ENCODE measurements at places on chromosomes 5 and 9.

DNA sequence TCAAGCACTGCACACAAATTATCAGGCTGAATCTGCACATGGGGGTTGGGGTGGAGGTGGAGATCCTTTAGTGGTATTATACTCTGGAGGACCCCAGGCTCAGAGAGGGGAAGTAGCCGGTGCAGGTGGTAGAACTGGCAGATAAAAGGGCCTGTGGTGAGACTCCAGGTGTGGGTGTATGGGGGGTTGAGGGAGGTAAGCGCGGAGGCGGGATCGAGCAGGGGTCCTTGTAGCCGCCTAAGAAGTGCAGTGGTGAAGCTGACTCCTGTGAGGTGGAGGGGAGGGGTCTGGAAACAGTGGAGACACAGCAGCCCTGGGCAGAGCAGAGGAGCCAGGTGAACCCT is 841 bp downstream of the ACSL6 start:
- peaks cover 18% of the 10 kb centered on the region for H3K27me3 ChIP-seq
- no peak for DNase-seq
- H3K36me3 ChIP-seq, result no peaks in the 10 kb centered on the region
- no peak overlapping the region for H3K27ac ChIP-seq
- H3K4me1 ChIP-seq, result peaks cover 12% of the 10 kb centered on the region

- H3K36me3 ChIP-seq, result no peaks in the 10 kb centered on the region
- no peaks in the 10 kb centered on the region for H3K4me1 ChIP-seq
- H3K4me3 ChIP-seq, result no peak overlapping the region
- H3K27me3 ChIP-seq, result no peaks in the 10 kb centered on the region
- no peak overlapping the region for H3K27ac ChIP-seq
These were observed 10.2 kb downstream of the FBXO10 start for GRCh38 chr9:37565661-37566618.

- no peak for DNase-seq
- peaks cover 6% of the 10 kb centered on the region for H3K4me1 ChIP-seq
- no peaks in the 10 kb centered on the region for H3K36me3 ChIP-seq
- no peaks in the 10 kb centered on the region for H3K27me3 ChIP-seq
These were observed 927.1 kb upstream of the DMAC1 start for GRCh38 chr9:8726692-8727091.

DNA sequence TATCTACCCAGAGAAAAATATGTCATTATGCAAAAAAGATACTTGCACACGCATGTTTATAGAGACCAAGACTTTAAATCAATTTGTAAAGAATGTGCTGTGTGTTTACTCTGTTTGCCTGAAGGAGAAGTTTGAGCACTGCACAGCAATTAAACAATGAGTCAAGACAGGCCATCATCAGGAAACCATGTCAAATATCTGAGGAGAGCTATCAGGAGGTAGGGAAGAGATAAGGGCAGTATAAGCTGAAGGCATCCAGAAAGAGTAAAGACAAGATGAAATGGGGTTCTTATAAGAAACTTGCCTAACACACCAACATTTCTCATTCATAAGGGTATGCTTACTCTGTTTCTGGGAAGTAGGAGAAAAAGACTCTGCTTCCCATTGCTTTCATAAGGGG is 405.8 kb upstream of the PTGER4 start:
- no peak overlapping the region for H3K27ac ChIP-seq
- no peaks in the 10 kb centered on the region for H3K4me1 ChIP-seq
- no peaks in the 10 kb centered on the region for H3K27me3 ChIP-seq
- no peaks in the 10 kb centered on the region for H3K36me3 ChIP-seq
- no peak overlapping the region for H3K4me3 ChIP-seq

- no peaks in the 10 kb centered on the region for H3K36me3 ChIP-seq
- H3K4me3 ChIP-seq, result no peak overlapping the region
These were observed 166.7 kb downstream of the ICE1 start for GRCh38 chr5:5588887-5589826.

DNA sequence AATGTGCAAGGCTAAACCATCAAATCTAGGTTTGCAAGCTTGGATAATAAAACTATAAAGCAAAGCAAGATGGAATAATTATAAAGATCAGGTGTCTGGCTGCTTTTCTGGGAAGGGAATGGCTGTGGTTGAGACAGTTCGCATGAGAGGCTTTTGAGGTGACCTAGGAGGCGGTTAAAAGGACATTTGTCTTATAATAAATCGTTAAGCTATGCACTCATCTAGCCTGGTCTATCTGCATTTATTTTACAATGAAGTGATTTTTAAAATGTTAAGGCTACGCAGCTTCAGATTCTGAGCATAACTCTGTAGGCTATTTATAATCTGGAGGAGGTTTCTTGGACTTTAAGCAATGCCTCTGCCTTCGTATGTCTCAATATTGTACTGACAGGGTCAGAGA is 29.4 kb upstream of the MAN2A1 start:
- H3K36me3 ChIP-seq, result no peaks in the 10 kb centered on the region
- H3K4me3 ChIP-seq, result no peak overlapping the region
- no peaks in the 10 kb centered on the region for H3K27me3 ChIP-seq
- no peak for DNase-seq

DNA sequence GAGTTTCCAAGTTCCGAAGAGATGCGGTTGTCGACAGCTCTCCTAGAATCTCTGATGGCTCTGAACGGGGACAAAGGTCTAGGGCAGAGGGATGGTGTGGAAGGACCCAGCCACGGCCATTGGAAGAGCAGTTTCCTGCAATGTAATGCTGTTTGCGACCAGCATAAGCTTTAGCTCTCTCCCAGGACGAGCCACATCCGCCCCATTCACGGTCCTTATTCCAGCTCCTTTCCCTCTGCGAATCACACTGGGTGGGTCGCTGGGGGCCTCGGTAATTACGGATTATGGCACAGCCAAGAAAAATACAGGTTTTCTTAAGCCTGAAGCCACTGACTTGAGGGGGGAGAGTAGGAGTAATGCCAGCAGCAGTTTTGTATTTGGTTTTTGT is 22.7 kb downstream of the ANXA2R start:
- no peaks in the 10 kb centered on the region for H3K27me3 ChIP-seq
- H3K27ac ChIP-seq, result peak overlapping the region; percentile 98
- H3K4me1 ChIP-seq, result peaks cover 9% of the 10 kb centered on the region
- peak; percentile 43 for DNase-seq
- peak overlapping the region; percentile 85 for H3K4me3 ChIP-seq

GRCh38 chr5:81820863-81821262 is 70.0 kb upstream of the SSBP2 start:
- no peak overlapping the region for H3K27ac ChIP-seq
- H3K36me3 ChIP-seq, result no peaks in the 10 kb centered on the region
- H3K27me3 ChIP-seq, result no peaks in the 10 kb centered on the region
- no peak overlapping the region for H3K4me3 ChIP-seq

GRCh38 chr9:84898188-84898587 is 228.7 kb downstream of the NTRK2 start:
- DNase-seq, result no peak
- H3K4me1 ChIP-seq, result no peaks in the 10 kb centered on the region
- no peak overlapping the region for H3K27ac ChIP-seq
- no peaks in the 10 kb centered on the region for H3K27me3 ChIP-seq
- no peak overlapping the region for H3K4me3 ChIP-seq
- H3K36me3 ChIP-seq, result no peaks in the 10 kb centered on the region

GRCh38 chr5:39130716-39131115 is 56.5 kb upstream of the RICTOR start:
- H3K4me1 ChIP-seq, result no peaks in the 10 kb centered on the region
- peaks cover 13% of the 10 kb centered on the region for H3K36me3 ChIP-seq
- no peak overlapping the region for H3K4me3 ChIP-seq
- H3K27ac ChIP-seq, result no peak overlapping the region

GRCh38 chr9:127388037-127388855 is 8.7 kb upstream of the SLC2A8 start:
- peak; percentile 74 for DNase-seq
- H3K27me3 ChIP-seq, result peaks cover 5% of the 10 kb centered on the region
- H3K4me3 ChIP-seq, result no peak overlapping the region
- H3K4me1 ChIP-seq, result peaks cover 26% of the 10 kb centered on the region
- no peak overlapping the region for H3K27ac ChIP-seq

DNA sequence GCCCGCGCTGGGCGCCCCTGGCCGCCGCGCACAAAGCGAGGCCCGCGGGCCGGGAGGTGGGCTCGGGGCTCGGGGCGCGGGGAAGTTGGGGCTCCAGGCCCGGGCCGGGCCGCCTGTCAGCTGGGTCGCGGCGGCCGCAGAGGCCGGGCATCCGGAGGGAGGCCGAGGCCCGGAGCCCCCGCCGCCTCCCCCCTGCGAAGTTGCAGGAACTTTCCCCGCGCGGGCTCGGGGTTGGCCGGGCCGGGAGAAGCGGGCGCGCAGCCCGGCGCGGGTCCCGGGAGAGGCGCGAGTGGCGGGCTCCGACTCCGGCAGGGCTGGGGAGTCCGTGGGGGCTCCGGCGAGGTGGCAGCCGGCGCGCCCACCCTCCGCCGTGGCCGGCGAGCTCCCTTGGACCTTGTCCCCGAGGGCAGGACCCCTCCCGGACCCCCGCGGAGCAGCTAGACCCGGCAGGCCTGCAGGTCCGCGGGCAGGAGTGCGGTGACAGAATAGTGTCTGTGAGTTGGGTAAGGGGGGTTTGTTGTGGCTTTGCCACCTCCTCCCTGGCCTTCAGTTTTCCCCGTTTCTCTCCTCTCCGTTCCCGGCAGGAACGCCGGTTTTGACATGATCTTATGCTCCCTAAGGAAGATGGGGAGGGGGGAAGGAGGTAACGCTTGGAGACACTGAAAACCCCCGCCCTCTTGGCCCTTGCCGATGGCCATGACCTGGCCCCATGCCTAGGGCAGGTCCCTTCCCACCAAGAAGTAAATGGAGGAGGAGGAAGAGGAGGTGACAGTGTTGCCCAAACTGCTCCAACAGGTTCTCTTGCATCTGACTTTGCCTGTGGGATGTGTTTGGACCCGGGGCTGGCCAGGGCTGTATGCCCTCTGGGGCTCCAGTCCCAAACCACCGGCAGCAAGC is 942 bp downstream of the PHF2 start:
- H3K27ac ChIP-seq, result no peak overlapping the region
- DNase-seq, result no peak
- H3K4me3 ChIP-seq, result peak overlapping the region; percentile 77
- H3K27me3 ChIP-seq, result no peaks in the 10 kb centered on the region
- H3K4me1 ChIP-seq, result peaks cover 36% of the 10 kb centered on the region
- H3K36me3 ChIP-seq, result no peaks in the 10 kb centered on the region

GRCh38 chr5:148989567-148989966 is 73.3 kb downstream of the SH3TC2 start:
- H3K27me3 ChIP-seq, result no peaks in the 10 kb centered on the region
- H3K27ac ChIP-seq, result no peak overlapping the region
- H3K4me3 ChIP-seq, result no peak overlapping the region
- DNase-seq, result no peak
- no peaks in the 10 kb centered on the region for H3K4me1 ChIP-seq

DNA sequence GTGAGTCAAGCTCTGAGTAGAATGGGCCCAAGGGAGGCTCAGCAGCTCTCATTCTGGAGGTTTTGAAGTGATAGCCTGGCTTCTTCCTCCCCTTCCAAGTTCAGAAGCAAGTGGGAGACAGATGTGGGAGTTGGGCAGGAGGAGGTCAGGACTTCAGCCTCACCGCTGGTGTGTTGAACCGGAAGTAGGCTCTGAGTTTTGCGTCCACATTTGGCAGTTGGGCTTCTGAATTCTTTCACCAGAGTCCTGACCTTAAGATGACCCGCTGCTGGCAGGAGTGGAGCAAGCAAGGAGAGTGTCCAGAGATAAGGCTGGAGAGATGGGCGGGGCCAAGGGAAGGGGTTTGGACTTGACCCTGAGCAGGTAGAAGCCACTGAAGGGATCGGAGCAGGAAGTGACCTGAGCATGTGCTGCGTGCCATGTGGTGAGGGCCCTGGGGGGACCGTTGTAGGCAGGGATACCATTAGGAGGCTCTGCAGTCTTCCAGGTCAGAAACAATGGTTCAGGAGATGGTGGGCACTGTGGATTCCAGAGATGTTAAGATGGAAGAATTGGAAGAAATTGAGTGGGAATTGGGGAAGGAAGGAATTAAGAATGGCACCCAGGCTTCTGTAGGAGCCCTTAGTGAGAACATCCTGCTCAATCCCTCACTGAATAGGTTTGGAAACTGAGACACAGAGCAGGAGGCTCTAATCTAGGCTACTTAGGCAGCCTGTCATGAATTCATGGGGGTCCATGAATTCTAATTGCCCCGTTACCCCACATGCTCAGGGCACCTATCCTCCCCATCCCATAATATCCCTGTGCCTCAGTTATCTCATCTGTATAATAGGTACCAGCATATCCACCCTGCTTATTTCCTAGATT is 25.9 kb downstream of the GALNT12 start:
- H3K4me3 ChIP-seq, result no peak overlapping the region
- no peaks in the 10 kb centered on the region for H3K4me1 ChIP-seq
- no peaks in the 10 kb centered on the region for H3K27me3 ChIP-seq

GRCh38 chr9:95689669-95690068 is 172.9 kb upstream of the PTCH1 start:
- no peaks in the 10 kb centered on the region for H3K27me3 ChIP-seq
- H3K4me3 ChIP-seq, result no peak overlapping the region
- H3K36me3 ChIP-seq, result no peaks in the 10 kb centered on the region
- DNase-seq, result no peak

GRCh38 chr9:8408575-8409190 is 609.1 kb upstream of the DMAC1 start:
- no peaks in the 10 kb centered on the region for H3K36me3 ChIP-seq
- H3K27ac ChIP-seq, result no peak overlapping the region
- no peaks in the 10 kb centered on the region for H3K4me1 ChIP-seq

DNA sequence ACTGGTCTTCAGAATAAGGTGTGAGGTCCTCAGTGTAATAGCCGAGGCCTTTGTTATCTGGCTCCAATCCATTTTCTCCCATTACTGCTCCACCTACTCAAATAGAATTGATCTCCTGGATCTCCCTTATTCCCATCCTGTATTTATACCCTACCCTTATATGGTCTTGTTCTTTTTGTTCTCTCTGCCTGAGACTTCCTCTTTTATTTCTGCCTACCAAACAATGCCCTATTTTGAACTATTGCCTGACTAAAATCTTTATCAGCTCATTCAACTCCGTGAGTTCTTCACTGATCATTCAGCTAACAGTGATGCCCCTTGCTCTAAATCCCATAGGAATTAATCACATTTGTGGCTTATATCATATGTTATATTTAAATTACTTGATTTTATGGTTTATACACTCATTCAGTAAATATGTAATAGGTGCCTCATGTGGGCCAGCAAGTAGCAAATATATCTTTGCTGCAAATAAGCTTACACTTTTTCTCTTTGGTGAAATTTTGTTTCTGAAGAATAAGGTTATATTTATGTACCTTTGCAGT is 417.5 kb upstream of the MEF2C start:
- H3K36me3 ChIP-seq, result no peaks in the 10 kb centered on the region
- no peak overlapping the region for H3K4me3 ChIP-seq
- H3K27ac ChIP-seq, result no peak overlapping the region
- H3K4me1 ChIP-seq, result peaks cover 6% of the 10 kb centered on the region
